ENCODE measurements at places on chromosomes 13 and 19. TPM values are rescaled to one million over a fixed set of nuclear protein-coding genes. Genes with fewer than 3 reads are reported as not detected.

TEAD2 gene
- 21.1 TPM for total RNA-seq

JUNB gene
- total RNA-seq = 107 TPM

LMTK3 gene
- 0.42 TPM for total RNA-seq

PRODH2 gene
- not detected for total RNA-seq

IRGC gene
- not detected for total RNA-seq

INSL3 gene
- total RNA-seq = not detected

ZNF726 gene
- 15.0 TPM for total RNA-seq

ZNF776 gene
- 31.1 TPM for total RNA-seq

PLVAP gene
- 23.6 TPM for total RNA-seq

OR10H1 gene
- total RNA-seq = 0.05 TPM

GPR4 gene
- 0.32 TPM for total RNA-seq

LTBP4 gene
- 305 TPM for total RNA-seq

FDX2 gene
- total RNA-seq = 5.7 TPM

GFY gene
- total RNA-seq = not detected

N4BP2L1 gene
- total RNA-seq = 15.8 TPM

THSD8 gene
- total RNA-seq = not detected

EFNA2 gene
- 0.32 TPM for total RNA-seq

ZNF793 gene
- total RNA-seq = 16.8 TPM

DNM2 gene
- total RNA-seq = 76.2 TPM

DACH1 gene
- 26.4 TPM for total RNA-seq

CRX gene
- total RNA-seq = not detected

OR4F17 gene
- total RNA-seq = not detected

ZNF568 gene
- 28.4 TPM for total RNA-seq

IZUMO4 gene
- 1.5 TPM for total RNA-seq

BEST2 gene
- total RNA-seq = not detected

FZR1 gene
- total RNA-seq = 30.5 TPM

GRIN3B gene
- total RNA-seq = not detected

FXYD1 gene
- total RNA-seq = 26.9 TPM

TMED1 gene
- 23.5 TPM for total RNA-seq

NKG7 gene
- 1.3 TPM for total RNA-seq

RNF17 gene
- not detected for total RNA-seq

TPRX2 gene
- total RNA-seq = not detected
